ENCODE measurements at places on chromosomes 13 and 19.
A peak's percentile ranks its signal among the peaks of the same experiment; 100 is the strongest.

DNA sequence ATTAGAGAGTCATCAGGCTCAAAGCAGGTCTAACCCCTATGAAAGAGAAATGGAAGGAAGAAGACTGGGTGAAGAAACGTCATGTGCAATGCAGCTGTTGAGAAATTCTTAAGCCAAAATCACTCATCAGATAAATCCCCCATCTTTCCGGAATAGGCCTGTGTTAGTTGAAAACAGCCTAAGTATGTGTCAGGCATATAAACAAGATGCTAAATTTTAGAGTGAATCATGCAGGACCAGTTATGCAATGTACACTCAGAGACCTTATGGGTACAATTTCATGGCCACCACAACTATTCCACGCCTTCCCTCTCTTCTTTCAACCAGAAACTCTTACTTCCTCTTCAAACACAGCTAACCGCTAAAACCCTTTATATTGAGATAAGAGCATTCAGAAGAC lies 717.7 kb upstream of the ATXN8OS start:
- DNase-seq, result no peak

GRCh38 chr13:21974741-21975140 lies 303.9 kb downstream of the FGF9 start:
- DNase-seq, result no peak

GRCh38 chr13:108734676-108735075 lies 105.3 kb downstream of the MYO16 start:
- no peak for DNase-seq

GRCh38 chr19:27833031-27833430 lies 1379.9 kb downstream of the UQCRFS1 start:
- no peak for DNase-seq

- DNase-seq, result no peak
These were observed 69.9 kb downstream of the SLAIN1 start for GRCh38 chr13:77767413-77767812.

DNA sequence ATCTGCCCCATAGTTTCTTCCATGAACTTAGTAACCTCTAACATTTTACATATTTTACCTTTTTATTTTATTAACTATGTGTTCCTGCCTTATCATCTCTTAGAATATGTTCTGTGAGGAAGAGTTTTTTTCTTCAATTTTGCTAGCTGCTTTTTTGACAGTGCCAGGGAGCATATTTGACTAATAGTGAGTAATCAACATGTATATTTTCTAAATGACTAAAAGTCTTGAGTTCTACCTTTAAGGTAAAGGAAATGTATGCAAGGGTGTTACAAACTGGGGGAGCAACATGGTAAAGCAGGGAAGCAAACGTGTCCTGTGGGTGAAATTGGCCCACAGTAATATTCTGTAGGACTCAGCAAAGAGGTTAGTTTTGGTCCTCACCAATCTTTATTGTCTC lies 165.5 kb downstream of the NBEA start:
- no peak for DNase-seq

GRCh38 chr13:47408546-47409319 lies 511.9 kb upstream of the HTR2A start:
- DNase-seq, result no peak

- peak; percentile 49 for DNase-seq
These were observed at the start of gene UBE2L5 for GRCh38 chr13:30422054-30422839. UBE2L5 (plus strand) TSS chr13:30422493; CDS start chr13:30427991, 5,498 bp downstream.

DNA sequence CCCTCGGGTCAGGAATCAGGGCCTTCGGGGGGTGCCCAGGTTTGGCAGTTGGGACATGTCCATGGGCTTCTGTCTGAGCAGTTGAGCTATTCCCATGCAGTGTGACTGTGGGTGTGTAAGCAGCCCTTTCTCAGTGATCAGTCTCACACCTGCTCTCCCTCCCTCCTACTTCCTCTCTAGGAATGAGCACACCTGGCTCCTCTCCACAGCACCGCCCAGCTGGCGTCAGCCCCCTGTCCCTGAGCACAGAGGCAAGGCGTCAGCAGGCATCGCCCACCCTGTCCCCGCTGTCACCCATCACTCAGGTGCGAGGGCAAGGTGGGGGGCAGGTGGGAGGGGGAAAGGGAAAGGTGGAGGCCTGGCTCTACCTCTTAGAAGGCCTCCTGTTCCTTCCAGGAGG lies 25.9 kb downstream of the COMP start:
- no peak for DNase-seq

DNA sequence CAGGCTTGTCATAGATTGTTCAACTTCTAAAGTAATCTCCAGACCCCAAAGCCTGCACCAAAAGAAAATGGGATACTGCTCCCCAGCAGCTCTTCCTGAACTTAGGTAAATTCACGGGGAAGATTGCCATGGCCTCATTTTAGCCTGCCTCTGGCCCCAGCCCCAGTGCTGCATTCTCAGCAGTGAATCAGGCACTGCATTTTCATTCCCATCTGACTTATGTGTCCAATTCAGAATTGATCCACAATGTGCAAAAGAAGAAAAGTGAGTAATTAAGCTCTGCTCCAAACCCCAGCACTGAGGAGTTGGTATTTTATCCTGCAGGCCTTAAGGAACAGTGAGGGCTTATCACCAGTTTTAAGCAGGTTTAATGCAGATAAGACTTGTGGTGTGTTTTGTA lies 176.4 kb downstream of the KCTD12 start:
- no peak for DNase-seq

DNA sequence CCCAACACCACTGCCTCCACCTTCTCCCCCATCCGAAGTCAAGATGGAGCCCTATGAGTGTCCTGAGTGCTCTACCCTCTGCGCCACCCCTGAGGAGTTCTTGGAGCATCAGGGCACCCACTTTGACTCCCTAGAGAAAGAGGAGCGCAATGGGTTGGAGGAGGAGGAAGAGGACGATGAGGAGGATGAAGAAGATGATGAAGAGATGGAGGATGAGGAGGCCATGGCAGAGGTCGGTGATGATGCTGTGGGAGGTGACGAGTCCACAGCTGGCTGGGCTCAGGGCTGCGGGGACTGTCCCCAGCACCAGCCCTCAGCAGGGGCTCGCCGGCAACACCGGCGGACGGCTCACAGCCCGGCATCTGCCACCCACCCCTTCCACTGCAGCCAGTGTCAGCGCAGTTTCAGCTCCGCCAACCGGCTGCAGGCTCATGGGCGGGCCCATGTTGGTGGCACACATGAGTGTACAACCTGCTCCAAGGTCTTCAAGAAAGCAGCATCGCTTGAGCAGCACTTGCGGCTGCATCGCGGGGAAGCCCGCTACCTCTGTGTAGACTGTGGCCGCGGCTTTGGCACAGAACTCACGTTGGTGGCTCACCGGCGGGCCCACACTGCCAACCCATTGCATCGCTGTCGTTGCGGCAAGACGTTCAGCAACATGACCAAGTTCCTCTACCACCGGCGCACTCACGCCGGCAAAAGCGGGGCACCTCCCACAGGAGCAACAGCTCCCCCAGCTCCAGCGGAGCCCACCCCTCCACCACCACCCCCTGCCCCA lies 5.0 kb downstream of the ZNF526 start:
- no peak for DNase-seq

DNA sequence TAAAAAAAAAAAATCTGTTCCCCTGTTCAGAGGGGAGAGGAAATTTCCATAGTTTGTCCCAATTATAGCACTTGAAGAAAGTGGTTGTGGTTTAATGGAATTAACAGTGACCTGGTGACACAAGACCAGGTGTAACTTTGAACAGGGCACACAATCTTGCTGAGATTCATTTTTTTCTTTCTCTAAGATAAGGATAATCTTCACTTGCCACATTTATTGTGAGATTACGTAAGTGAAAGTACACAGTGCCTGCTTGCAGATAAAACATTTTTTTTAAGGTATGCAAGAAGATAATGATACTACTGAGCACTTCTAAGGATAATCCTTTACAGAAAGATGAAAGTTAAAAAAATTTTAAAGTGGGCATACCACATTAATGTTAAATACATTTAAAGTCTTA lies 448.1 kb downstream of the DIAPH3 start:
- no peak for DNase-seq

- DNase-seq, result no peak
These were observed 6.9 kb upstream of the FBXL3 start for GRCh38 chr13:77033717-77034302.

DNA sequence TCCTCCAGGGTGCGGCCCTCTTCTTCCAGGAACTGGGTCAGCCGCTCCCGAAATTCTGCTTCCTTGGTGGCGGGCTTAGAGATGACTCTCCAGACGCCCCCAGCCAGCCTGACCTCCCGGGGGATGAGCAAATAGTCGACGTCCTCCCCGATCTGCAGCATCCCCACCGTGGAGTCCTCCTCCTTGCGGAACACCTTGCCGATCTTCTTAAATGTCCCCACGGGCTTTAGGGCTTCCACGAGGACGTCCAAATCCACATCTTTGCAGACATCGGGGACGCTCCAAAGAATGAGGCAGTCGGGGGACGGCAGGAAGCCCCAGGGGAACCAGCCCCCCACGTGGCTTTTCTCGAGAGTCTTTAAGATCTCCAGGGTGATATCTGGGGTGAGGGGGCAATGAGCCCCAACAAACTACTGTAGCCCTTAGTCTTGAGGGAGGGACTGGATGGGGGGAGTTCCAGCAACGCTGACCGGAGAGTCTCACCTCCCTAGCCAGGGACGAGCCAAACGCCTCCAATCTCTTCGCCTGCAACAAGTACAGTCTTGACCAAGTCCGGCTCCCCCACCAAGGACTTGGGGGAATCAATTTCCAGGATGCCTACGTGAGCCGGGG lies 608 bp downstream of the CCDC8 start:
- no peak for DNase-seq

- no peak for DNase-seq
These were observed 23.7 kb upstream of the SHISA2 start for GRCh38 chr13:26075498-26075897.

DNA sequence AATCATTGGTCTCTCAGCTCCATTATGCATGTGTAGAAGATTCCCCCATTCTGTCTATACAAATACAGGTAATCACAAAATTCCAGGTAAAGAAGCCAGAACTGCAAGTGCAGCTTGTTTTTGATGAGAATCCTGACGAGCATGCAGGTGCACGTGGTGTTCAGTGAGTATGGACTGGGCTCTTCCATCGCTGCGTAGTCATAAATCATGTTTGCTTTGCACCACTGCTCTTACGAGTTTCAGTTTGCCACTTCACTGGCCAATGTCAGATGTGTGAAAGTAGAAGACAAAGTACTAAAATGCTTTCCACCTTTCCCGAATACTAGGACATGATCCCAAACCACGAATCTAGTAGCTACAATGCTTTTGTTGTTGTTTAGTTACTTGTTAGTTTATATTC lies 390.7 kb downstream of the LIG4 start:
- no peak for DNase-seq

GRCh38 chr19:34368338-34368737 lies 3.3 kb downstream of the GPI start:
- DNase-seq, result no peak

DNA sequence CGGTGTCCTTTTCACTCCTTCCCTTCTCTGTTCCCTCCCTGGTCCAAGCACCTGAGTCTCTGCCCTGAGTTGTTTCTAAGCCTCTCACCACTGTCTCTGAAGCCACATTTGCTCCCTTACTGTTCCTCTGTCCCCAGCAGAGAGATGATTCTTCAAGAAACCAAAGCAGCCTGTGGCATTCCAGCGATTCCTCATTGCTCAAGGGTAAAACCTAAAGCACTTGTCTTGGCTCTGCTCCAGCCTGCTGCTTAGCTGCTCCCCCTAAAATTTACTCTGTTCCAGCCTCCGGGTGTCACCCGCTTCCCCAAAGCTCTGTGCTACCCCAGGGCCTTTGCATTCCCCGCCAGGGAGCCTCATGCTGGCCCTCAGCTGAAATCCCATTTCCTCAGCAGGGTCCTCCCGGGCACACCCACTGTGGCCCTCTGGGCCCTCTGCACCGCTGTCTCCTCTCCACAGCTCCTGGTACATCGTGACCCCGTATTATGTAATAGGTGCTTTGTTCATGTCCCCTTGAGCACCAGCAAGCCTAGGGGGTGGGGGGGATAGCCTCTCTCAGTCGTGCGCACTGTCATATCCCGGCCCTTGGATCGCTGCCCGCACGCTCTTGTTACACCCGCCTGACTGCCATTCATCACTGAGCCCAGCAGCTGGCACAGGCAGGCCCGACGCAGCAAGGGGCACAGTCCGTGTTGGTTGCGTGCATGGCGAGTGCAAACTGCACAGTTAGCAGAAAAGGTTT lies 15.8 kb downstream of the TECR start:
- no peak for DNase-seq

DNA sequence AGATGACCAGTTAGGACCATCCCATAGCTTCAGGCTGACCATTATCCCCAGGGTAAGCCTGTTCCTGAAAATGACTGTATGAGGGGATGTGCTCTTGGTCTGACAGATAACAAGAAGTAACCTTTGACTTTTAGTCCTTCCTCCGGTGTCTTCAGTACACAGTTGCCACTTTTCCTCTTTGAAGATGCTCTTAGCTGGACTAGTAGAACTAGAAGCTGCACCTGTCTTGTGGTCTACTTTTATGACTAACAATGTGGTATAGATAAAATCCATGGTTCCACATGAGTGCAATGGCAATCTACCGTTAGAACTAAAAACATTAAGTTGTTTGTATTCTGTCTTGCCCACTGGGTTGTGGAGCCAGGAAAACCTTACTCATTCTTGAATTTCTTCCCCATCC lies 5.9 kb upstream of the RUBCNL start:
- no peak for DNase-seq

- DNase-seq, result no peak
These were observed 102.0 kb downstream of the STARD13 start for GRCh38 chr13:33183431-33184111.

DNA sequence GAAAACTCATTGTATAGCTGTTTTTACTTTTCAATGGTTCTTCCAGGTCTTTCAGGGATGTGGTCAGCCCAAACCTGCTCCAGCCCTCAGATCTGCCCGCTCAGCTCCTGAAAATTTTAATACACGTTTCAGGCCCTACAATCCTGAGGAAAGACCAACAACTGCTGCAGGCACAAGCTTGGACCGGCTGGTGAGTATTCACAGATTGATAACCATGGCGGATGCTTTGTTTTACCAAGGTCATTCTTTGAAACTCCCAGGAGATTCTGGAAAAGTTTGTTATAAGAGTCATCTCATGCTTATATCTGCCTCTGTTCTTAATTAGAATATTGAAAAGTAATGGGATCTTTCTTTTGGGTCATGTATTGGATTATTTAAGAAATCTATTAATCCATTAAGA lies 173.5 kb downstream of the DCT start:
- no peak for DNase-seq

DNA sequence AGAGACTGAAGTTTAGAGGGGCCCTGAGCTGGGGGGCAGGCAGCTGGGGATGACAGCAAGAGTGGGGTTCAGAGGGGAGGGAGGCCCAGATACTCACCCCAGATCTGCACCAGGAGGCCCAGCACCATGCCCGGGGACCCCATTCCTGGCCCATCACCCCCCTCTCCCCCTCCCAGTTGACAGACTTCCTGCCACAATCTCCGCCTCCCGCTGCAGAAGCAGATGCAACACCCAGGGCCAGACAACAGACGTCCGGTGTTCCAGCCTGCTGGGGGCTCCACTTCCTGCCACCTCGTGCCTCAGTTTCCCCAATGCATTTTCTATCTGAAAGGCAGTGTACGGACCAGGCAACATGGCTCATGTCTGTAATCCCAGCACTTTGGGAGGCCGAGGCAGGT lies at the start of gene TMIGD2:
TMIGD2 (minus strand) TSS at position 147 of the 398 bp plus-strand sequence; CDS start at position 143, 4 bp downstream.
- DNase-seq, result no peak

DNA sequence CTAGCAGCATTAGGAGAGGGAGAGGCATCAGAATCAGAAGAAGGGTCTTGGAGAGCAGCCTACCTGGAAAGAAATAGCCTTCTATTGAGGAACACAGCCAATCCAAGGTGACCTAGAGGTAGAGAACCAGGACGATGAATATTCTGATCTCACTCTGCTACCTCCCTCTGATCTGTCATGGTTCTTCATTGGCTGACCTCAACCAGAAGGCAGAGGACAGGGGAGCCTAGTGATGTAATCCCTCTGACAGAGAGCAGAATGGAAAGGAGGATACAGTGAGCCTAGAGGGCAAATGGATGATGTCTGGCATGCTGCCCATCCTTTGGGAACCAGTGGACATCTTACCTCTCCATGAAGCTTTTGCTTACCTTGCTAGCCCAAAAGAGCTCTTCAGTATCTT lies 3.6 kb downstream of the ZNF507 start:
- DNase-seq, result no peak
